ENCODE measurements at places on chromosomes 3 and 15.

GRCh38 chr3:175288621-175289020 is 429.5 kb downstream of the NAALADL2 start:
- H3K4me3 ChIP-seq = no peak overlapping the region
- no peak for DNase-seq
- H3K27me3 ChIP-seq = no peaks in the 10 kb centered on the region
- H3K27ac ChIP-seq = no peak overlapping the region
- H3K4me1 ChIP-seq = no peaks in the 10 kb centered on the region

- DNase-seq = no peak
- no peak overlapping the region for H3K4me3 ChIP-seq
- H3K36me3 ChIP-seq = no peaks in the 10 kb centered on the region
- H3K27ac ChIP-seq = peak overlapping the region; percentile 52
Observed at GRCh38 chr15:73930790-73931281, 4.6 kb downstream of the LOXL1 start.

GRCh38 chr3:37072892-37073291 is 79.6 kb downstream of the MLH1 start:
- H3K36me3 ChIP-seq = peaks cover 39% of the 10 kb centered on the region
- H3K4me1 ChIP-seq = peaks cover 18% of the 10 kb centered on the region
- peak overlapping the region; percentile 10 for H3K27ac ChIP-seq
- no peak overlapping the region for H3K4me3 ChIP-seq
- DNase-seq = no peak

DNA sequence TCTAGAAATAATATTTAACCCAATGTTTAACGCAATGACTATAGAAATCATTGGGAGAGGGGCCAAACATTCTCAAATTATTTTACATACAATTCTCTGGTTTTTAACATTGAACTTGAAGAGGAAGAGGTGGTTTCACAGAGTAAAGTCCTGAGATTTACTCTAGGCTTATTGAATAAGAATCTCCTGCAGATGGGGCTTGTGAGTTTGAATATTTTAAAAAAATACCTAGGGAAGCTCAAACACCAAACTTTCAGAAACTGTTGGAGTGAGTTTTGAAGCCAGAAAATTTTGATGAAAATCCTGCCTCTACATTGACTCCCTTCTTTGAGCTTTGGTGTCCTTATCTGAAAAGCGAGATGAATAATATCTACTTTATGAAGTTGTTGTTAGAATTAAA is 906.6 kb downstream of the TUSC7 start:
- no peak overlapping the region for H3K27ac ChIP-seq
- H3K4me3 ChIP-seq = no peak overlapping the region
- no peaks in the 10 kb centered on the region for H3K4me1 ChIP-seq
- no peaks in the 10 kb centered on the region for H3K36me3 ChIP-seq
- H3K27me3 ChIP-seq = no peaks in the 10 kb centered on the region

DNA sequence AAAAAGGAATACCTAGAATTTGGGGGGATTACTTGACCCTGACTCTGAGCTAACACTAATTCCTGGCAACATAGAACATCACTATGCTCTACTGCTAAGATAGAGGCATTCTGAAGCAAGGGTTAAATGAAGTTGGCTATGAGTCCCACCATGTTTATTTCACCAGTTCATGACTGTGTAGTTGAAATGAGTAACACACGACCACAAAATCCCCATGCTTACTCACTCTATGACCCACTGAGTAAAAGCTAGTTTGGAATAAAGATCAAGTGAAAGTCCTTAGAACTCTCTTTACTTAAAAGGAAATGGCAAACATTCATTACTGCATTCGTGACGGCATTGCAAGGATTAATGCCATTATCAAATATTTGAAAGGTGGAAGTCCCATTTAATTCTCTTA is 47.4 kb downstream of the MRPL46 start:
- no peak overlapping the region for H3K4me3 ChIP-seq
- H3K4me1 ChIP-seq = no peaks in the 10 kb centered on the region
- H3K27ac ChIP-seq = no peak overlapping the region
- H3K36me3 ChIP-seq = no peaks in the 10 kb centered on the region

GRCh38 chr3:45979378-45979777 is 16.2 kb downstream of the FYCO1 start:
- peaks cover 44% of the 10 kb centered on the region for H3K36me3 ChIP-seq
- DNase-seq = no peak
- no peak overlapping the region for H3K27ac ChIP-seq
- no peaks in the 10 kb centered on the region for H3K27me3 ChIP-seq

GRCh38 chr3:31244929-31245817 is 287.6 kb upstream of the STT3B start:
- no peak overlapping the region for H3K4me3 ChIP-seq
- no peaks in the 10 kb centered on the region for H3K27me3 ChIP-seq
- no peaks in the 10 kb centered on the region for H3K4me1 ChIP-seq

GRCh38 chr15:62626903-62627302 is 415.6 kb upstream of the TPM1 start:
- H3K4me3 ChIP-seq = no peak overlapping the region
- no peak overlapping the region for H3K27ac ChIP-seq
- no peaks in the 10 kb centered on the region for H3K36me3 ChIP-seq
- H3K27me3 ChIP-seq = no peaks in the 10 kb centered on the region

DNA sequence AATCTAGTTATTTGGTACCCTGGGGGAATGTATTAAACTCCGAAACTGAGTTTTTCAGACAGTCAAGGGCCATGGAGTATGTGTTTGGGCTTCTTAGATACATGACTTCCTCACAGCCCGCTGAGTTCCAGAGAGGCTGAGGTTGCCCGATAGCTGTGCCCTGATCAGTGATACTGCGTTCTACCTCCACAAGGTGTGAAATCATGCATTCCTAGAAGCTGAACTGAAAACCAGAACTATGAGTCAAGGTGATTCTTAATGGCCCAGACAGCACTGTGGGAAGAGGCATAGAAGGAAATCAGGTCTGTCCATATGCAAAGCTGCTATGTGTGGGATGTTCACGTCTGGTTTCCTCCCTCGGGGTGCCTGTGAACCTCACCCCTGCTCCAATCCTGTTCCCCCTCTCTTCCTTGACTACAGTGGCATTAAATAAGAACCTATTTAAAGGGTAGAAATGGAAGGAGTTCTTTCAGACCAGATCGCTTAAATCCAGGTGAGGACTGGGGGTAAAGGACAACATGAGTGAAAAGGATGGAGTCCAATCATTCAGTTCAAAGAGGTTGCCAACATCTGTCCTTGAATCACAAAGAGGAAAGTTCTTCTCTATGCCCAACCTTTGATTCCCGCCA is 74.3 kb downstream of the MYO1E start:
- no peak overlapping the region for H3K4me3 ChIP-seq
- H3K27ac ChIP-seq = no peak overlapping the region
- peaks cover 34% of the 10 kb centered on the region for H3K4me1 ChIP-seq
- DNase-seq = no peak
- no peaks in the 10 kb centered on the region for H3K36me3 ChIP-seq

DNA sequence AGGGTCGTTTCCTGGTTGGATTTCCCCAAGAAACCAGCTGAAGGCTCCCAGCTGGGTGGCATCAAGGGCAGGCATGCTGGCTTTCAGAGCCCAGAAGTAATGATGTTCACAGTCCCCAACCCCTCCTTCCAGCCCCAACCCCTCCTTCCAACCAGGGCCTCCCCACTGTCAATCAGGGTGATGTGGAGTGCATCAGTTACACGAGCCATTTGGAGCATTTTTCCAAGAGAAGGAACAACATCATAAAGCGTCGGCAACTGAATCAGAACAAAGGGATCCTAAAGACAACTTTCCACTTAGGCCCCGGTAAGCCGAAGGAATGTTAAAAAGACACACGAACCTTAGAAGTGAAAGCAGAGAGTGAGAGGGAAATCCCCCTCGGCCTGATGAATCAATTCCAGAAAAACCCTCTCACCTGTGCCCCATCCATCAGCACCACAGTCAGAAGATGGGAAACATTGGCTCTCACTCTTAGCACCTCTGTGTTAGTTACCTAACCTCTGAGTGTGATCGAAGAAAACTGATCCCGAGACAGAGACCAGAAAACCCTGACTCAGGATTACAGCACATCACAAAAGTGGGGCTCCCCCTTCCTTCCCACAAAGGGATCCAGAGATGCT is 101.2 kb upstream of the WNT5A start:
- H3K27me3 ChIP-seq = no peaks in the 10 kb centered on the region
- DNase-seq = no peak
- H3K27ac ChIP-seq = no peak overlapping the region
- H3K36me3 ChIP-seq = no peaks in the 10 kb centered on the region
- H3K4me1 ChIP-seq = peaks cover 32% of the 10 kb centered on the region
